ENCODE measurements at places on chromosomes 2 and 18.

GRCh38 chr2:5729416-5729815 is 37.2 kb downstream of the SOX11 start:
- DNase-seq = no peak

GRCh38 chr2:197786010-197786877 is 1.1 kb upstream of the BOLL start:
- DNase-seq = no peak

DNA sequence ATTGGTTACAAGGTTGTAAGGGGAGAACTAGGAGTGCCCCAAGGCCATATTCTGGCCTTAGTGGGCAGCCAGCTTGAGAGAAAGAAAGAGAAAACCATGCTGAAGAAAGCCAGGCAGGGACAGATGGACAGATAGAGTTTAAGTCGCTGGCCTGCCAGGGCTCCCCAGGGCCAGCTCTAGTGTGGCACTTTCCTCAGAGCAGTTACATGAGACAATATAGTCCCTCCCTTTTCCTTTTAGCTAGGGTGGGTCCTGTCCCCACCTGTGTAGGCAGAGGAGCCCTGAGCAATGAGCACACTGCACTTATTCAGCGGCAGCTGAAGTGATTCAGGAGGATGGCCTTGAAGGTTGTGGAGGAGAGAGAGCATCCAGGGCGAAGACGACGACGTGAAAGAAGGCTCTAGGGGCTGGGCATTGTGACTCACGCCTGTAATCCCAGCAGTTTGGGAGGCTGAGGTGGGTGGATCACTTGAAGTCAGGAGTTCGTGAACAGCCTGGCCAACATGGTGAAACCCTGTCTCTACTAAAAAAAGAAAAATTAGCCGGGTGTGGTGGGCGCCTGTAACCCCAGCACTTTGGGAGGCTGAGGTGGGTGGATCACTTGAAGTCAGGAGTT is 152.0 kb upstream of the SLC1A4 start:
- peak; percentile 82 for DNase-seq

GRCh38 chr2:21044694-21045371 is 960 bp upstream of the APOB start:
- DNase-seq = no peak

DNA sequence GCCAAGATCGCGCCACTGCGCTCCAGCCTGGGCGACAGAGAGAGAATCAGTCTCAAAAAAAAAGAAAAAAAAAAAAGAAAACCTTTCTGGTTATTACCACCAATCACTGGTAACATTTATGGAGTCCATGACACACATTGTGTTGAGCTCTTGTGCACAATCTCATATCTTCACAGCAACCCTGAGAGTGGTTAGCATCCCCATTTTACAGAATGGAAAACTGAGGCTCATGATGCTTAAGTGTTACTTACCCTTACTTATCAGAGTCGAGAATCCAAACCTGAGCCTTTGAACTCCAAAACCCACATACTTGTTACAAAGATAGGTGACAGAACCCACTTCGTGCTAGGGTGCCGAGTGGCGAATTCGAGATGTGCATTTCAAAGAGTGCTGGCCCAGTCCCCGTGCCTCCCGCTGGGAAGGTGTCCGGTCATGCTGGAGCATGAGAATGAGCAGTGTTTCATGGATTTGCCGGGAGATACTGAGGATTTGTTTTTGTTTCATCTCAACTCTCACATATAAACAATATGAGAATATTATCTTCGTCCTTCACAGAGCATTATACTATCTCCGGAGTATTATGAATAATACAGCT is 50.9 kb downstream of the CYP27C1 start:
- no peak for DNase-seq

GRCh38 chr18:10030816-10031541 is 117.2 kb downstream of the VAPA start:
- DNase-seq = no peak

- no peak for DNase-seq
These were observed 11.9 kb upstream of the IGFBP2 start for GRCh38 chr2:216621292-216621691.

GRCh38 chr2:116716444-116716843 is 1098.0 kb upstream of the DDX18 start:
- no peak for DNase-seq

DNA sequence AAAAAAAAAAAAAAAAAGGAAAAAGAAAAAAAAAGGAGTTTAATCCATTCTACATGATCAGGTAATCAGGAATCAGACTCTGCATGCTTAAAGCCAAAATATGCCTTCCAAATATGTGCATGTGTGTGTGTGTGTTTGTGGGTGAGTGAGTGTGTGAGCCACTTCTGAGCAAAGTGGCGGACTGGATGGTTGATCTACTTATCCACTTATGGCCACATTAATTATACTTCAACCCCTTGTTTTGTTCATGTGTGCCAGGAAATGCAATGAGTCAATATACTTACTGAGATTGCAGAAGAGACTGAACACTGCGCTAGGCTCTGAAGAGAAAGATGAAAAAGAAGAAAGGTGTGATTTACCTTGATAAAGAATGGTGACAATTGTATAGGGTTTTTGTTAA is 586.5 kb upstream of the NXPH2 start:
- no peak for DNase-seq

DNA sequence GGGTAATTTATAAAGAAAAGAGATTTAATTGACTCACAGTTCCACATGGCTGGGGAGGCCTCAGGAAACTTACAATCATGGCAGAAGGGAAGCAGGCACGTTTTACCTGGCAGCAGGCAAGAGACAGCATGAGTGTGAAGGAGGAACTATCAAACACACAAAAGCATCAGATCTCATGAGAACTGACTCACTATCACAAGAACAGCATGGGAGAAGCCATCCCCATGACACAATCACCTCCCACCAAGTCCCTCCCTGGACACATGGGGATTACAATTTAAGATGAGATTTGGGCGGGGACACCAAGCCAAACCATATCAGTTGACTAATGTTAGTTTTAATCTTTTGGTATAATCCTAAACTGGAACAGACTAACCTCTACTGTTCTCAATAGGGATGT is 49.1 kb upstream of the CPO start:
- DNase-seq = no peak

GRCh38 chr18:2956056-2956455 is 56.9 kb downstream of the LPIN2 start:
- DNase-seq = peak; percentile 72

DNA sequence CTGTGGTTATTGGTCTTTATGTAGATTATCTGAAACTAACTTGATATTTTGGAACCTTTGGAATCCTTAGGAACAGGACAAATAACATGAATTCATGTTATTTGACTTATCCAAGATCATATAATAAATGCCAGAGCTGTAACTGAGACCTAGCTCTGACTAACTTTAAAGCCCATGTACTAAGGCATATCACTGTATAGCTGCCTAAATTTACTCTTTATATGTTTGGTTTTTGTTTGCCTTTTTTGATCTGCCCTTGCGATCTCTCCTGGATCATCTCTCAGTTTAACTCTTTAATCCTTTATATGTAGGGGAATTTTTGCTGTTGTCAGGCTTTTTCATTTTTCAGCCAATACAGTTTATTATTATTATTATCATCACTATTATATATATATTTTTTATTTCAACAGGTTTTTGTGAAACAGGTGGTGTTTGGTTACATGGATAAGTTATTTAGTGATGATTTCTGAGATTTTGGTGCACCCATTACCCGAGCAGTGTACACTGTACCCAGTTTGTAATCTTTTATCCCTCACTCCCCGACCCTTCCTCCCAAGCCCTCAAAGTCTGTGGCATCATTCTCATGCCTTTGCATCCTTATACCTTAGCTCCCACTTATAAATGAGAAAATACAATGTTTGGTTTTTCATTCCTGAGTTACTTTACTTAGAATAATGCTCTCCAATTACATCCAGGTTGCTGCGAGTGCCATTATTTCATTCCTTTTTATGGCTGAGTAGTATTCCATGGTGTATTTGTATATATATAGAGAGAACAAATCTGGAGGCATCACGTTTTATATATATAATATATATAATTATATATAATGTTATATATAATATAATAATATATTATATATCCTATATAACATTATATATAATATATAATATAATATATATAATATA is 48.9 kb downstream of the APLF start:
- DNase-seq = no peak

DNA sequence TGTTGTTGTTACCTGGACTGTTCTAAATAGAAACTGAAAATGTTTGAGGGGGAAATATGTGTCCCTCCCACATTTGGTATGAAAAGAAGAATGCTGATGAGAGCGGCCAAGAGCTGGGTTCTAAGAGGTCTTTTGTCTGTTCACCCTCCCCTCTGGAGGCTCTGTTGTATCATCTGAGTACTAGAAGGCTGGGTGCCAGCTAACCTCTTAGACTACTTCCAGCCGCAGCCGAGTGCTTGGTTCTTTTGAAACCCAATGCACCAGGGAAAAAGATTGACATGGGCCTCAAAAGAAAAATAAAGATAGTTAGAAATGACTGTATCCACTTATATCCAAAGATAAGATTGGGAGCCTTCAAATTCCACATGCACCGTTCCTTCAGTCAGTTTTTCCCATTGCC is 255.9 kb downstream of the TXNL1 start:
- DNase-seq = no peak

- no peak for DNase-seq
These were observed 250.8 kb upstream of the PXDN start for GRCh38 chr2:1995081-1995480.

- no peak for DNase-seq
These were observed 24.4 kb downstream of the EMILIN2 start for GRCh38 chr18:2871111-2871720.

DNA sequence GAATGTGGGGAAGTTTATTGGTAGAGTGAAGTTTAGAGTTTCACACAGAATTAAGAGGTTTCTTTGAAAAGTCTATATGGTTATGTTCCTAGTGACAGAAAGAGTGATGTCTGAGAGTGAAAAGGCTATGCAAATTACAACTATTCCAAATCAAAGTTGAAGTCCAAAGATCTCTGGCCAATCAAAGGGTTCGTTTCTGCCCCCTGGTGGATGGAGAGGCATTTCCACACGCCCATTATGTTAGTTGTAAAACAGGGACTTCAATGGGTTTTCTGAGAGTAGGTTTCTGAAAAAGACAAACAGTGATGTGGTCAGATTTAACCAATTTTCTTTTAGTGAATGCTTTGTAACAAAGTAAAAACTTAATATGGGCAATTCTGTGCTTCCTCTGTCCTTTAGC is 441.5 kb upstream of the POU3F3 start:
- DNase-seq = no peak

GRCh38 chr2:162344617-162344950 is 652 bp downstream of the GCA start:
- DNase-seq = peak; percentile 1

DNA sequence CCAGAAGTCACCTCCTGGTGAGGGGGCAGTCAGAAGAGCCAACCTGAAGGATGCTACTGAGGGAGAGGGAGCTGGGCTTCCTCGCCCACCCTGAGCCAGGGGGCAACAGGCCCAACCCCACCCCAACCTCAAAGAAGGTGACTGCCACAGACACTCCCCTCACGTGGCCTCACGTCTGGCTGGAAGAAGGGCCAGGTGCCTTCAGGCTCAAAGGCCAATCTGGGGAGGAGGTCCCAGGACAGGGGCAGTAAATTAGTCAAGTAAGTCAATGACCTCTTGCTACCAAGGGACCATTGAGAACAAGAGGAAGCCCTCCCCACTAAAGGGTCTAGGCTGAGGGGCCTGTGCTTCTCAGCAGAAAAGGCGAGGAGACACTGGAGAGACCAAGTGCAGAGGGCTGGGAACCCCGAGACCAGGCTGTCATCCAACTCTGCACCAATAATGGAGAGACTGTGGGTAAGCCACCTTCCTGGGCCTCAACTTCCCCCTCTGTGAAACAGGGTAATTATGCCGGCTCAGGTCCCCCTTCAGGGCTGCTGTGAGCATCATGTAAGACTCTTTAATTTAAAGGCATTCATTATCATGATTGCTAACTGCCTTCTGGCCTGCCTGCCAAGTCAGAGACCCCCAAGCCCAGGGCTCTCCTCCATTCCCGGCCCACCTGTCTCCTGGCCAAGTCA is 20.2 kb upstream of the TNS1 start:
- no peak for DNase-seq

DNA sequence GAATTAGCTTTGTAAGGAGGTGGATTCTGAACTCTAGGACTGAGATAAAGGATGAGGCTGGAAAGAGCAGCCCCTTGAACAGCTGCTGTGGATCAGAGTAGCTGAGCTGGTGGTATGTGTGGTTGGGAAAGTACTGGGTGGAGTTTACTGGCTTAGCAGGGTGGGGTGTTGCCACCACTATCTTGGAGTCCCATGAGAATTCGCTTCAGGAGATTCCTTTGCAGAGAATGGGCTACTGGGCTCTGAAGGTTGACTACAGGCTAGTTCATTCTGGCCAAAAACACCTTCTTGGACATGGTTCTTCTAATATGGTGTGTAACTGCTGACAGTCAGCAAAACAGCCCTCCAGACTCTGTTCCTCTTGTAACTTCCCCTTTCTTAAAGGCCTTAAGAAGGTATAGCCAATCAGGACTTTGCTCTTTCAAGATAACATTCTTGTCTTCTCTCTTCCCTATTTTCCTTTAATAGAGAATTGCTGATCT is 52.7 kb downstream of the TET3 start:
- peak; percentile 51 for DNase-seq

DNA sequence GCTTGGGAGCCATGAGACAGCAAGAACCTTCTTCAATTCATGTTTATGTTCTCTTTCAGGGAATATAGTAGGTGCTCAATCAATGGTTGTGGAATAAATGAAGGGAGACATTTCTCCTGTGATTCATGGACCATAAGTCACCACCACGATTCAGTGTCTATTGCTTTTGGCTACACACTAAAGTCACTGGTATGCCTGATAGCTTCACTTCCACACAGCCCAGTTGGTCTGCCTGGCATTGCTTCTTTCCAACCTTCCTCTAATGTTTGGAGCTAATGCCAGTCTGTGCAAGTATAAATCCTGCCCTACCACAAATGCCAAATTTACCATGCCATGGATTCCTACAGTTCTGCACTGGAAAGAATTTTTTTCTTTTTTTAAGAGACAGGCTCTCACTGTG is 1.3 kb upstream of the CXCR1 start:
- no peak for DNase-seq

DNA sequence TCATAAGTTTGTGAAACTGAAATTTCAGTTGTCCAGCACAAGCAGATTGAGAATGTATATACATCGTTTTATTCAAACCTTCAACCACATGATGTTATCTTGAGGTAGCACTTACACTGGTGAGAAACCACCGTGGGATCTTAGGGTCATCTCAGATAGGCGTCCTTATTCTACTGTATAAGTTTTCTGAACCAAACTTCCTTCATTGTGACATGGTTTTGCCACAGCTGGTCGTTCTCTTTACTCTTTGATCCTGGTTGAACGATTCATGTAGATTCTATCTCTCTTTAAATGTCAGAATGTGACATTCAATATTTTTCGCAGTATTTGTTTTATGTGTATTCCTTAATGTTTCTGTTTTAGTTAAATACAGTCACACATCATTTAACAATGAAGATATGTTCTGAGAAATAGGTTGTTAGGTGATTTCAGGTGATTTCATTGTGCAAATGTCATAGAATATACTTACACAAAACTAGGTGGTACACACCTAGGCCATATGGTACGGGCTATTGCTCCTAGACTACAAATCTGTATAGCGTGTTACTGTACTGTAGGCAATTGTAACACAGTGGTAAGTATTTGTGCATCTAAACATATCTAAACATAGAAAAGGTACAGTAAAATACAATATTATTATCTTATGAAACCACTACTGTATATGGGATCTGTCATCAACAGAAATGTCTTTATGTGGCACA is 17.9 kb upstream of the ARHGAP25 start:
- DNase-seq = no peak

- no peak for DNase-seq
These were observed 77.1 kb upstream of the EPHA4 start for GRCh38 chr2:221649051-221649775.

GRCh38 chr2:224033601-224034000 is 5.5 kb downstream of the SERPINE2 start:
- DNase-seq = no peak

All from iris pigment epithelial cell (primary cell).